ENCODE measurements at places on chromosomes 3 and 15.

DNA sequence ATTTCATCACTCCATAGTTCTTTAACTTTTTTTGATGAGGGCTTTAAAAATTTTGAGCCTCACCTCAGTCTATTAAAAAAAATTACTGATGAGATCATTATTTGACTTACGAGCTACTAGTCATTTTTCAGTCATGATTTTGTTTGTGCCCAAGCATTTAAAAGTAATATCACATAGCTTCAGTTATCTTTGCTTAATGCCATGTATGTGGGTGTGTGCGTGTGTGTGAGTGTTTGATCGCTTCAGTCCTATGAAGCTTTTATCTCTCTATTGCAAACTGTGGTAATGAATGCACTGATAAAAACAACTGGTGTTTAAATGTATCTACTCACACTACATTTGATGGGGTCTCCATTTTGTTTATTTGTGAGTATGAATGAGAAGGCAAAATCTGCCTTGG lies 49.8 kb downstream of the RSRC1 start:
- DNase-seq = no peak

- DNase-seq = no peak
These were observed 202.2 kb upstream of the CMC1 start for GRCh38 chr3:28039234-28039633.

GRCh38 chr15:77986891-77987764 lies 90.4 kb downstream of the TBC1D2B start:
- no peak for DNase-seq

- DNase-seq = no peak
These were observed 31.7 kb upstream of the FAM3D start for GRCh38 chr3:58698246-58698645.

DNA sequence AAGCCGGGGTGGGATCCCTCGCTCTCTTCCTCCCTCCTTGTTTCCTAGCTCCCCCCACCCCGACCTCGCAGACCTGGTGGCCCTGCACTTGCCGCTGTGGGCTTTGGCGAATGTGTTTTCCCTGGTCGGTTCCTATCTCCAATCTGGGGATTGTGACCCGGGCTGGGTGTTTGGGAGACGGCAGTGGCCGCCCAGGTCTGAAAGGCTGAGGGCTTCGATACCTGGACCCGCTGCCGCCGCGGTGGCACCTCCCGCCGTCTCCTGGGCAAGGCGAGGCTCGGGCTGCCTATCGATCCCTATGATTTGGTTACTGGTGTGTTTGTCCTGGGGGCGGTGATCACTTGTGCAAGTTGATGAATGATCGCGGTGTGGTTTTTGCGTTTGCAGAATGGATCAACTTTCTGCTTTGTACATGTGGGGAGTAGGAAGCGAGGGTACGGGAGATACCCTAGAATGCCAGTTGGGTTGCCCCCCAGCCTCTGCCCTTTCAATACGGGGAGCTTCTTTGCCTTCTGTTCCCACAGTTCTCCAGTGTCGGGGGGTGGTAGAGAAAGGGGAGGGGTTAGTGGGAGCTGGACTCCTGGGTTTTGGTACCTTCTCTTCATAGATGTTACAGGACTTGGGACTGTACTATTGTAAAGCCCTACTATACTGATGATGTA lies 3.0 kb downstream of the BBX start:
- DNase-seq = no peak

DNA sequence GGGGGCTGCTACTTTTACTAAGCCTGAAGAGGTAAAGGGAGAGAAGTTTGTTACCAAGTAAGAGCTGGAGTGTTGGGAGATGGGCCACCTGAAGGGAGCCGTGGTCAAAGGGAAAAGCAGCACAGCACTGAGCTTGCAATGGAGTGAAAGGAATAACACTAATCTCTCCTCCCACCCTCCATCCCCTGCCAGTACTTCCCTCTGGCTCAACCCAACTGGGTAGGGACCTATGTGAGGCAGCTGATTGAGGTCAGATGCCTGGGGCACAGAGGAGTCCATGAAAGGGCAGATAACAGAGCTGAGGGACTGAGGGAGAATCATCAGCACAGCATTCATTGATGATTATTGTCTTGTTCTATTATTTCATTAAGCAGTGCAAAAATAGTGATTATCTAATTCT lies 212.4 kb upstream of the TBC1D5 start:
- DNase-seq = no peak

DNA sequence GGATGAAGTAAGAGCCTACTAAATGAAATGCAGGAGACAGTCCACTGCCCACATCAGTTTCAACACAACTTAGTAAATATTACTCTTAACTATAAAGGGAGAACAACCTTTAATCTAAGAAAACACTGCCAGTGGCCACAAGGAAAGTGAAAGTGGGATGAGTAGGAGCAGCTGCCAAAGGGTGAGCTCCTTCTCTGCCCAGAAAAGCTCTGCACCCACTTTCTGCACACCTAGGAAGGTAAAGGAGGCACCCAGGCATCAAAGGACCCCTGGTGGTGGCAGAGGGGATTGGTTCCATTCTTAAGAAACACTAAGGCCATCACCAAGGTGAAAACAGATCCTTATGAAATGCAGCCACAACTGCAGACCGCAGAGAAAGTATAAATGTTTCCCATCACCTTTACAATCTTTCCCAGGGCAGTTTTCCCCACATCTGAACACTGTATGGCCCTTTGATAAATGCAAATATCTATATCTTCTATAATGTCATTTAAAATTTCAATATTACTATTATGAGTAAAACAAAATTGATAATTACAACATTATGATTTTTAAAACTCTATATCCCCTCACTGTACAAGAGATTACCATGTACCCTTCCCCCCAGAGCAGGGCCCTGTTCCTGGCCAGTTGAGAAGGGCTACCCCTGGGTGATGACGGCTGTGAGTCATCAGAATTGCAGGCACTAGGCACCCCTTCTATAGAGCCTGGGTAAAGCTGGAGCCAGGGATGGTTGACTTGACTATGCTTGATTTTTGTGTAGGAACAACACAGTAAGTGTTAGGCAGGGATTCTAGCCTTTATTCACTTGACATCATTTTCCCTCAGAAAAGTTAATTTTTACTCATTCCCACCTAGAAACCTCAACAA lies 92.0 kb downstream of the SNRK start:
- no peak for DNase-seq

GRCh38 chr3:126903521-126903920 lies 79.4 kb upstream of the PLXNA1 start:
- no peak for DNase-seq

DNA sequence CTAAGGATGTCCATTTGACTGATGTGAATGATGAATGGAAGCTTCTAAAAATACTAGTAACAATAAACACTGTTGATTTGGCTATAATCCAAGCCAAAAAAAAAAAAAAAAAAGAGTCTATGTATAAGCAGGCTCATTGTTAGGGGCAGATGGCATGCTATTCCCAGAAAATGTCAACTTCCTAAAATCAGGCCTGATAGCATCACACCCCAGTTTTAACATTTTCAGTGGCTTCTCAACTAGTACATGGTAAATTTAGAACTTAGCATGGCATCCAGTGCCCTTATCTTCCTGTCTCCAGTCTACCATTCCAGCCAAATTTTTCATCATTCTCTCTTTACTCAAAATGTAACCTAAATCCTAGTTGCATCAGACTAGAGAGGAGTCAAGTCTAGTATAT lies 288.2 kb upstream of the ZNF385D start:
- DNase-seq = no peak

DNA sequence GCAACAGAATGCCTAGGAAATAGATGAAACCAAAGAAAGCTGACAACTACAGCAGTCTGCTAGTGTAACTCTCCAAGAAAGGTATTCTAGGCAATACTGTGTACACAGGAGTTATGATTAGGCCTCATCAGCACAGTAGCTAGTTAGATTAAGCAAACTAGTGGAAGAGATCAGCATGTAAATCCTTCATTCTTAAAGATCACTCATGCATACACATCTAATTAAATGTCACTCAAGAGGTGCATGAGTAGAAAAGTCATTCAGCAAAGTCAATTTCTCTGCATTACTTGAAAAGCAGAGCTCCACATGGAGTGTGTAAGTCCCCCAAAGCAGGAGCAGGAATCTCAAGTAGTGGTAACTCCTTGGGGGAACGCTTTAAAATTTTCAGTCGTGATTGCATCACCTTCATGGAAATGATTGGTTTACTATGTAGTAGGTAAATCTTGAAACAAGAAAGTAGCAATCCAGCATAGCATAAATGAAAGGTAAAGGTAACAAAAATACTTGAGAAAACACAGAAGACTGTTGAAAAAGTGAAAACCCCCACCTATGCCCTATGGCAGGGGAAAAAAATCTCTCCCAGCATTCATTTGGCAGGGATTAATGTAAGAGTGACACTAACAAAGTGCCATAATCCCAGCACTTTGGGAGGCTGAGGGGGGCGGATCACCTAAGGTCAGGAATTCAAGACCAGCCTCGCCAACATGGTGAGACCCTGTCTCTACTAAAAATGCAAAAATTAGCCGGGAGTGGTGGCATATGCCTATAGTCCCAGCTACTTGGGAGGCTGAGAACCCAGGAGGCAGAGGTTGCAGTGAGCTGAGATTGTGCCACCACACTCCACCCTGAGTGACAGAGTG lies 29.4 kb upstream of the PPIB start:
- no peak for DNase-seq

- DNase-seq = no peak
These were observed 448.6 kb upstream of the RASGRP1 start for GRCh38 chr15:39013262-39013661.

GRCh38 chr3:188667926-188668325 lies 503.8 kb upstream of the TPRG1 start:
- DNase-seq = no peak

- no peak for DNase-seq
These were observed 81.3 kb upstream of the BHLHE40 start for GRCh38 chr3:4897765-4898453.

DNA sequence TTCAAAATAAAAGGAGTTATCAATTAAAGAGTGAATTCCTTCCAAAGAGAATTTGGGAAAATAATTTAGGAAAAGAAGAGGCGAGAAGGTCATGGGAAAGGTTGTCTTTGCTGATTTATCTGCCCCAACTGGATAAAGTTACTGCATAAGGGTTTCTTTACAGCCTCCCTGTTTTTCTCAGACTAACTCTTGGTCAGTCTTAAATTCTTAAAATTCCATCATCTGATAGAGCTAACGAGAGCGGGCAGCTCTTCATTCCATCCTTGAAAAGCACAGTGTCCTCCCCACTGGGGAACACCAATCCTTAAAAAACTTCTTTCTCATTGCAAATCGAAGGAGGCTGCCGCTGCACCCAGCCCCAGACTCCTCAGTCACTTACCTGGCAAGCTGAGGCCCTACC lies 107.2 kb downstream of the PGPEP1L start:
- DNase-seq = no peak

DNA sequence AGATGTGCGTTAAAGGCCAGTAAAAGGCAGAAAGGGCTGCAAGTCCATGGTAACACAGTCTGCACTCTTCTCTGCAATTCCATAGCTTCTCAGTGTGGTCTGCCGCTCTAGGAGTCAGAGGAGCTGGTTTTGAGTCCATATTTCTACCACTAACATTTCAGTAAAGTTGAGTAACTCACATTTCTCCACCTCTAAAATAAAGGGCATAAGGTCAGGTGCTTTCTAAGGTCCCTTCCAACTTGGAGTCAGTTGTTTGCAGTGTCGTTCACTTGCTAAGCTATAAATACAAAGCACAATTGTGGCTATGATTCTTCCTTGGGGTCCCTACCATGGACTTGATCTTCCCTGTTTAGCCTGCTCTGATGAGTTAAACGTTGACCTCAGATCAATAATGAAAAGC lies 171.1 kb downstream of the P3H2 start:
- no peak for DNase-seq

DNA sequence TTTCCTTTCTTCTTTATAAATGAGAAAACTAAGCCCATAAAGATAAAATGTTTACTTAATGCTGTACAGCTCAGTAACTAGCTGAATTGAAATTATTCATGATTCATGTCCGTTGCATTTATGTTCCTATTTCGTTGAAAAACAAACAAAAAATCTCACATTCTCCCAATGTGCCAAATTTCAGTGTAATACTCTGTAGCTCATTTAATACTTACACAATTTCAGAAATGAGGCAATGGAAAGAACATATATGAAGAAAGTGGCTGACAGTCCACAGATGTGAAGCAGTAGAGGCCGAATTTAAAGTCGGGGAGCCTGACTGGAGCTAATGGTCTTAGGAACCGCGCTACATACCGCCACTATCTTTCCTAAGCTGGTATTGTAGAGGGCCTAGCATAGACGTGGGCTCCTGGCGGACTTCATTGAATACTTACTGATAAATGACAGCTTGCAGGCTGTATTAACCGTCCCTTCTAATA lies 651 bp downstream of the PLSCR2 start:
- DNase-seq = no peak

DNA sequence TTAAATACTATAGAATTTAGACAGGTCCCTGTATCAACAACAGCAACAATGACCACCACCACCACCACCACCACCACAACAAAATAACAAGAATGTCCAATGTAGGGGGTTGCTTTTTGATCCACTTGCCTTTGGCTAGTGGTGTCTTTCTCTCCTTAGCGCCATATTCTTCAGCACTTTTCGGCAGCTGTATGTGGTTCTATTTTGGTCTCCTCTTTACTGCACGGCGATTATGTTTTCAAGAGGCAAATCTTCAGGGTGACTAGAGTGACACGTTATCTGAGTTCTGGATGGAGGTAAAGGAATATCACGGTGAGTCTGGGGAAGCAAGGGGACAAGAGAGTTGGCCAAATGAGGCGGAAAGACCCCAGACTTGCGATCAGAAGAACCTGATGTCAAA lies 56.1 kb downstream of the ST6GAL1 start:
- DNase-seq = no peak

DNA sequence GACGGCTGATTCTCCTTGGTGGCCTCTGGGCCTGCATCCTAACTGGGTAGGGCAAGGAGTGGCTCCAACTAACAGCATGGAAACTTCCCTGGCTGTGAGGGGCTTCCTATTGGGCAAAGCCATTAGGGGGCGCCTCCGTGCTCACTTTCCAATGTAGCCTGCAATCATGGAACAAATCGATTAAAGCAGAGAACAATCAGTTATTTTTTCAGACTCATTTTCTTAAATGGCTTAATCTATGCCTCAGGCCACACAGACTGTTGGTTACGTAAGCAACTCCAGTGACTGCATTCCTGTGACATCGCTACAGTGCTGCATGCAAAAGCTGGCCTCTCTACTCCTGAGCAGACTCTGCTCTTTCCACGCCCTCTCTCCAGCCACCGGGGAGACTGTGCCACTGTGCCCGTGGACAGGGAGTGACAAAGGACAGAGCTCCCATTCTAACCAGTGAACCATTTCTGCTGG lies 278.9 kb downstream of the KLF13 start:
- no peak for DNase-seq

GRCh38 chr3:165125836-165126235 lies 47.5 kb upstream of the SI start:
- DNase-seq = no peak

GRCh38 chr3:66253790-66254620 lies 33.2 kb downstream of the SLC25A26 start:
- no peak for DNase-seq

Measured in brain pericyte (primary cell).